Lung (tissue), 17 donors: ENCODE measurements at places on chromosomes 4 and X. TPM values are rescaled to one million over a fixed set of nuclear protein-coding genes. Genes with fewer than 3 reads are reported as not detected.
A peak's percentile ranks its signal among the peaks of the same experiment; 100 is the strongest.

Gene MTNR1A
- not detected for polyA plus RNA-seq

Gene TEX13C
- polyA plus RNA-seq = not detected

Gene PHEX
- 0.59 TPM for polyA plus RNA-seq

Gene SH3D19
- 45.8 TPM for polyA plus RNA-seq

Gene MMRN1
- 17.1 TPM for polyA plus RNA-seq

Gene WDR17
- polyA plus RNA-seq = 0.81 TPM

Gene SLC10A3
- 27.3 TPM for polyA plus RNA-seq

Gene GYPE
- 0.70 TPM for polyA plus RNA-seq

Gene UGT2B17
- 0.08 TPM for polyA plus RNA-seq

Gene MAB21L2
- polyA plus RNA-seq = 0.04 TPM

Gene USP17L15
- polyA plus RNA-seq = not detected

DNA sequence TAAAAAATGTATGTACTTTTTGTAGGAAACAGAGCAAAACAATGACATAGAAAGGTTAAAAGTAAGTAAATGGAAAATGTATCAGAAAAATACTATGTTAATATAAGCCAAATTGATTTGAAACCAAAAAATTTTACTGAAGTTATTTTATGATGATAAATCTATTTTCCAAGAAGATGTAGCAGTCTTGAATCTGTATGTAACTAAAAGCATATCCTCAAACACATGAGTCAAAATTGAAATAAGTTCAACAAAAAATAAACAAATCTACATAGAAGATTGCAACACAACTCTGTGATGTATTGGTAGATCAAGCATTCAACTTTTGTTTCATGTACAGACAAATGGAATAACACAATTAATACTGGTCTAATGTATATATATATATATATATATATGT, 450.0 kb downstream of the SPRY1 start:
- no peak for DNase-seq

DNA sequence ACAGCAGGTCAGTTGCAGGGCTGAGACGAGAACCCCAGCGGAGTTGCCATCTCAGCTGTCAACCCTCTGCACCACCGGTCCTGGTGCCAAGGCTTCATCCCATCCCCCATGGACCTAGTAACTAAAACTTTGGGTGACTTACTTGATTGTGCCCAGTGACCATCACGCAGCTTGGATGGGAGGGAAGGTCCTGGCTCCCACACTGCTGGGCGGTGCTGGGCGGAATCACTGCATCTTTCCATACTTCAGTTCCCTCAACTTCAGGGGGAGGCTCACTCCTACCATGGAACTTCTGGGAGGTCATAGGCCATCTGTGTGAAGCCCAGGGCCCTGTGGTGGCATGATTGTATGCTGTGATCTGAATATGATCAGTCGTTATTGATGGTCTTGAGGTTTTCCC, 26.2 kb upstream of the JAKMIP1 start:
- no peak for DNase-seq

GRCh38 chr4:110636171-110636679, 13.3 kb upstream of the PITX2 start:
- DNase-seq = peak; percentile 56

- no peak for DNase-seq
Measured at GRCh38 chrX:69069876-69070275, 95.4 kb downstream of the PJA1 start.

DNA sequence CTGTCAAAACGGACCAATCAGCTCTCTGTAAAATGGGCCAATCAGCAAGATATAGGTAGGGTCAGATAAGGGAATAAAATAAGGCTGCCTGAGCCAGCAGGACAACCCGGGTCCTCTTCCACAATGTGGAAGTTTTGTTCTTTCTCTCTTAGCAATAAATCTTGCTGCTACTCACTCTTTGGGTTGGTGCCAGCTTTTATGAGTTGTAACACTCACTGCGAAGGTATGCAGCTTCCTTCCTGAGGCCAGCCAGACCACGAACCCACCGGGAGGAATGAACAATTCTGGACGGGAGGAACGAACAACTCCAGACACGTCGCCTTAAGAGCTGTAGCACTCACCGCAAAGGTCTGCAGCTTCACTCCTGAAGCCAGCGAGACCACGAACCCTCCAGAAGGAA, 287.8 kb downstream of the RAPGEF2 start:
- no peak for DNase-seq

DNA sequence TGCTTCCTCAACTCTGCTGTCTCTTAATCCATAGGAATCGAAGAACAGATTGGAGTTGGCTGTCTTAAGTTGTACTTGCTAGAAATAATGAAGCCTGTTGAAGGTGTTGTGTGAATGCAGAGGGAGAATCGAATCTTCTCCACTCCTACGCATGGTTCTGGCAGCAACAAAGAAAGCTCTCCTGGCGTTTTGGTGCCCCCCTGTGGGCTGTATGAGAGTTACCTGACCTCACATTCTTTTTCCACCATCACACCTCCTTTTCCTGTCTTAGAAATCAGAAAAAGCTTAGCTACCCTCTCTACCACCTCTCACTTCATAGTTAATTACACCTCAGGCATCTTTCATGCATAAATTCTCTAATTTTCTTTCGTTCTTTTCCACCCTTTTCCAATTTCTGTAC, 16.3 kb downstream of the KLF8 start:
- peak; percentile 37 for DNase-seq

GRCh38 chr4:177907736-177908424, 465.6 kb upstream of the AGA start:
- no peak for DNase-seq

GRCh38 chr4:11843927-11844326, 415.2 kb upstream of the HS3ST1 start:
- no peak for DNase-seq

DNA sequence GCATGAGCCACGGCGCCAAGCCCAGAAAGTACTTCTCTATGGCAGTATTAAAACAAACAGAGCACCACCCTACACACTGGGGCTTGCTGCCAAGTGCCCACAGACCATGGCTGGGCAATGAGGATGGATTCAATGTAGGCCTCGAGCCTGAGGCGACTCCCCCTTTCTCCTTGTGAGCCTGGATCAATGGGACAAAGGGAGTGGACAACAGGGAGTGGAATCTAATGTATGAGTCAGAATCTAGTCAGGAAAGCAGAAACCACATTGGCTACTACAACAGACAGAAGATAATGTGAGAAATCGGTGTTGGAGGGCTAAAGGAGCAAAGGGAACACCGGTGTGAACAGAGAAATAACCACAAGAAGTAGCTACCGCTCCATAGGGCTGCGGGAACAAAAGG, 37.7 kb upstream of the OCIAD2 start:
- no peak for DNase-seq

- DNase-seq = no peak
Measured at GRCh38 chrX:24243188-24243587, 70.7 kb downstream of the SUPT20HL2 start.

GRCh38 chr4:186622788-186623464, 67.6 kb upstream of the MTNR1A start:
- no peak for DNase-seq

DNA sequence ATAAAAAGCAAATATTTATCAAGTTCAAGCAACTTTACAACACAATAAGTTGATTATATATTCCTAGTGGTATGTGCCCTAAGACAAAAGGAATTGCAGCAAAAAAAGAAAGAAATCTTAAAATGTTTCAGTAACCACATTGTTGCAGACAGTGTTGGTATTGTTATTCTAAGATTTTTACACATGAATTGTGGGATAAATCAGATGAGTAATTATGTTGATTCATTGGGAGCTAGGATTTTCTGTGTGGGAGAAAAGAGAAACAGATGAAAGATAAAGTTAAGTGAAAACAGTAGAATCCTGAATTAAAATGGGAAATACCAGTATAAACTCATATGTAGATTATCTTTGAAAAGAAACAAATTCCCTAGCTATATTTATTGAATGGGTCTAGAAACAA, 362.4 kb downstream of the PPP3CA start:
- no peak for DNase-seq

DNA sequence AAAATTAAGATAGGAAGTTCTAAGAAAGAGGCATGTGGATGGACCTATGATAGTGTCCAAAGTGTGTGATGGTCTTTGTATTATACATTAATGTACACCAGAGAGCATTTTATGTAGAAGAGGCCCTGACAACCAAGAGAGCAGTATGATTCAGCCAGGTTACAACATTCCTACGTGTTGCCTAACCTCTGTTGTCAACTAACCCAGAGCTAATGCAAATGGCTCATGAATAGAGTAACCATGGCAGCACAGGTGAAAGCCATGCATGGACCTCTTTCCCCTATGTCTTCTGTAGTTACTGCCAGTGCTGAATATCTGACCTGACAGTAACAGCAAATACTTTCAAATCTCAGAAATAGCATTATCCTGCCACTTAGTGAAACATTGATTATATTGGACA, 255.6 kb downstream of the NDST4 start:
- no peak for DNase-seq

DNA sequence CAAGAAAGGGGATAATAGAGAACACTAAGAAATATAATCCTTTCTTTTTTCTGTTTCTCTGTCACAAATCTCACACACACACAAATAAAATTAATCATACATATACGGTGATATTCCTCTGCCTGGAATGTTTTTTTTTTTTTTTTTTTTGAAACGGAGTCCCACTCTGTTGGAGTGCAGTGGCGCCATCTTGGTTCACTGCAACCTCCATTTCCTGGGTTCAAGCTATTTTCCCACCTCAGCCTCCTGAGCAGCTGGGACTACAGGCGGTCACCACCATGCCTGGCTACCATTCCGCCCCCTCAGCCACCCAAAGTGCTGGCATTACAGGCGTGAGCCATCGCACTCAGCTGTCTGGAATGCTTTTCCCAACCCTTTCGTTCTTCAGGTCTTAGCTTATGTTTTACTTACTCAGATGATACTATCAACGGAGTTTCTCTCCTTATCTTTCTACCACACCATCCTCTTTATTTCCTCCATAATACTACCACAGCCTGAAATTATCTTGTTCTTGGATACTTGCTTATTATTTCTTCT, 69.3 kb downstream of the ANKRD17 start:
- DNase-seq = no peak

GRCh38 chr4:74379912-74380311, 15.0 kb downstream of the EREG start:
- no peak for DNase-seq

DNA sequence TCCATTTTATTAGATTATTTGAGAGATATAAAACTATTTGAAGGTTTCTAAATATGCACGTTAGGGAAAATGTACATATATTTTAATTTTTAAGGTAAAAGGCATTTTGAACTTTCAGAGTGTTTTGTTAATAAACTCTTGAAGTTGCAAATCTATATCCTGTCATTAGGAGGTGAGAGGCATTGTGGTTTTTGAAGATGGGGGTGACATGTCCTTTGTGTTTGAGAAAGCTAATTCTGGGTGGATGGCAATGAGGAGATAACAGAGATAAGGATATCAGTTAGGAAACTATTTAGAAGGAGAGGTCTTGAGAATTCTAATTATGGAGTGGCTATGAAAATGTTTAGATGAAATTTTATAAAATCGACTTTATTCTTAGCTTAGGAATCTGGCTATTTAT, 6.1 kb downstream of the STIM2 start:
- DNase-seq = no peak

DNA sequence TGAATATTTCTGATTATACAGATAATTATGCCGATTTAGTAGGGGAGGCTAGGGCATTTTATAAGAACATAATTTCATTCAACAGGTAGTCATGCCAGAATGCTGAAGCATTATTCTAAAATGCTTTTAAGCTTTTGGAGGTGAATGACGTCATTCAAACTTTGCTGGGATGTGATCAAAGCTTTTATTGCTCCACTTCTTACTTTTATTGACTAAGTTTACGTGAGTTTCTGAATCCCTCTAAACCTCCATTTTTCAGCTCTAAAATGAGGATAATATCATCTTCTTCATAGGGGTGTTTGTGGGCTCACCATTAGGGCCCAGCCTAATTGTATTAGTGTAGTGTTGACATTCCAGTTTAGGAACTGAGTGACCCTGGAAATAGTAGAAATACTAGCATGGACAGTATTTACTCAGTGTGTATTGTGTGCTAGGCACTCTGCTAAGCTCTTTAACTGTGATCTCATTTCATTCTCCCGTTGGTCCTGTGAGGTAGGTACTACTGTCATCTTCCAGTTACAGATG, 3.0 kb downstream of the WWC2 start:
- peak; percentile 23 for DNase-seq

- DNase-seq = no peak
Measured at GRCh38 chr4:33218238-33218637, 2498.1 kb downstream of the PCDH7 start.

DNA sequence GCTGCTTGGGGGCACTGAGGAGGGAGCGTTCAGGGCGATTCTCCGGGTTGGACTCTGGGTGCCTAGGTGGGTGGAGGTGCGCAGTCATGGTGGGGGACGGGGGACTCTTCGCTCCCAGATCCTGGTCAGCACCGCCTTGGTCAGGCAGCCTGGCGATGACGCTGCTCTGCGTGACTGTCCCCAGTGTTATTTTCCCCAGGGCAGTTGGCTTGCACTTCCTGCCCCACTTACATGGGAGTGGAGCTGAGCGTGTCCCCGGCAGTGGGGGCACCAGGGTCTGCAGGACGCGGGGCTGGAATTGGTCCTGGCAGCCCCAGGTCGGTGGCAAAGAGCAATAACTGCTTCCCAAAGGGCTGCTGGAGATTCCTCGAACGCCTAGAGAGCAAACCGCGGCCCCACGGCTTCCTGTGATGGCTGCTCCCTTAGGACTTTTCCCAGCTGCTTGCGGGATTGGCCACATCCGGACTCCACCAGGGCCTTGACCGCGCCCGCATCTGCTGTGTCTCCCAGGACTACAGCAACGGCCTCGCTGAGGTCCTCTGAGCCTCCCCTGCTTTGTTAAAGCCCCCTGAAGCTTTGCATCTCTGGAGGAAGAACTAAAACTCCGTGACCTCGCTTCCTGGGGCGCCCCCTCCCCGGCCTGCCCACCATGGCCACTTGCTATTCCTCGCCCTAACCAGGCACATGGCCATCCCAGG, 35.3 kb upstream of the GPR78 start:
- DNase-seq = no peak

DNA sequence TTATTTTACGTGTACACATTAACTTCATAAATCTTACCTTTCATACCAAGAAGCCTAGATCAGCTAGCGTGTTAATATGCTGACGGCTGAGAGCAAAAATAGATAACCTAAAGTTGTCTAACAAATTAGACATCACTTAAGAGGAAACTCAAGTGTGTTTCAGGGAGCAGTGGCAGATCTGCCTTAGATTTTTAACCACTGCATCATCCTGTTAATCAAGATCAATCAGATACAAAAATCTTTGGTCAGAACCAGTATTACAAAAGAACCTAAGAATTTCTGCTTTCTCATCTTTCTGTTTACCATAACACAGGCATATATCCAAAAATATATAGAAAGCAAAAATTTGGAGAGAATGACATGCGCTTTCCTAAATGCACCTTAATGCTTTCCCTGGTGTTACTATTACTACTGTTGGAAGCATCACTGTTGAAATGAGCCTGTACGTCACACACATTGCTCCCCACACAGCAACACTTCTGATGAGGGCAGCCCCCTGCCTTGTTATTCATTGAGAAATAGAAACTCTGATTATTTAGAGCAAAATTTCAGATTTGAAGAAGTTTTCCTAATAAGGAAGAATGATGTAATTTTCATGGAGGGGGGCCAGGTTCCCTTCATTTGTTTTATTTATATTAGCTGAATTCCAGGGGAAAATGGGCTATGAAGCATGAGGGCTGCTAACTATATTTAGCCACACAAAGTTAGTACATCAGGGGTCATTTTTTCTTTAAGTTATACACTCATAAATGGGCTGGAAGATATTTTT, 152.3 kb downstream of the CBR4 start:
- DNase-seq = peak; percentile 88

GRCh38 chr4:101596781-101597552, 193.6 kb upstream of the BANK1 start:
- no peak for DNase-seq

GRCh38 chr4:100736641-100737451, 219.0 kb upstream of the EMCN start:
- peak; percentile 26 for DNase-seq

- DNase-seq = no peak
Measured at GRCh38 chr4:85774000-85774399, 299.1 kb downstream of the ARHGAP24 start.
